Activated CD8-positive, alpha-beta T cell treated with anti-CD3 and anti-CD28 coated beads, Interleukin-2, amount 10 ng/mL, durations not matched to agents 7 days and 5 days (primary cell): ENCODE measurements at places on chromosomes 1 and 21.
A peak's percentile ranks its signal among the peaks of the same experiment; 100 is the strongest.

GRCh38 chr1:174262349-174263241 is 103.3 kb downstream of the RABGAP1L start:
- peak; percentile 32 for DNase-seq

- DNase-seq: no peak
Measured at GRCh38 chr1:18697541-18697940, 66.9 kb downstream of the PAX7 start.

GRCh38 chr1:206066479-206067171 is 13.7 kb downstream of the RHEX start:
- peak; percentile 19 for DNase-seq

DNA sequence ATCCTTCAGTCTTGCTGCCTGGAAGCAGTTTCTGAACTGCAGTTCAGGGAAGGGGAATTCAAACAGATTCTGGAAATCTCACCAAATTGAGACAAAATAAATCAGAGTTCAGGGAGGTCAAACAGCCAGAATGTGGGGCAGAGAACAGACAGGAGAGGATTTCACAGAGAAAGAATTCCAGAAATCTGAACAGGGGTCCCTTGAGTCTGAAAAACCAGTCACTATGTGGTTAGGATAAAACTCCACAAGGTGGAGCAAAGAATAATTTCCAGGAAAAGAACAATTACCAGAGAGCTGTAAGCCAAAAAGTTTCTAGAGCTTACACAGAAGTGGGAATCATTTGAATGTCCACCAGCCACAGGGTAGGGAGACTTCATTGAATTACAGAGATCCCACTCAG is 84.7 kb downstream of the URB2 start:
- no peak for DNase-seq

DNA sequence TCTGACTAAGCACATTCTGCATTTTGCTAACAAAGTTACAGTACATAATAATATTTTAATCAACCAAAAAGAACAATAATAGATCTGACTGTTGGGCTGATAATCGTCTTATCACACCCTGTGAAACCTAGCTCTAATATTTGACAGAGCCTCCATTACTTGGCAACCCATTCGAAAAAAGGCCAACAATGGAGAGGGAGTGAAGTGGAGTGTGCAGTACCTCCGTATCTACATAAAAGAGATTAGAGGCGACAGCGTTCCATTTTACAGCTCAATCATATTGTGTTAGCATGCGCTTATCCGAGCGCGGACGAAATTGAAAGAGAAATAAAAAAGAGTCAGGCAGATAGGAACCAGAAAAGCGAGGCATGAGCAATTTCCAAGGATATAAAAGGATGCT is 137.3 kb upstream of the USH2A start:
- DNase-seq: no peak

GRCh38 chr1:206955476-206956451 is 9.5 kb upstream of the PIGR start:
- DNase-seq: no peak

GRCh38 chr1:177333936-177334595 is 163.3 kb downstream of the BRINP2 start:
- no peak for DNase-seq

DNA sequence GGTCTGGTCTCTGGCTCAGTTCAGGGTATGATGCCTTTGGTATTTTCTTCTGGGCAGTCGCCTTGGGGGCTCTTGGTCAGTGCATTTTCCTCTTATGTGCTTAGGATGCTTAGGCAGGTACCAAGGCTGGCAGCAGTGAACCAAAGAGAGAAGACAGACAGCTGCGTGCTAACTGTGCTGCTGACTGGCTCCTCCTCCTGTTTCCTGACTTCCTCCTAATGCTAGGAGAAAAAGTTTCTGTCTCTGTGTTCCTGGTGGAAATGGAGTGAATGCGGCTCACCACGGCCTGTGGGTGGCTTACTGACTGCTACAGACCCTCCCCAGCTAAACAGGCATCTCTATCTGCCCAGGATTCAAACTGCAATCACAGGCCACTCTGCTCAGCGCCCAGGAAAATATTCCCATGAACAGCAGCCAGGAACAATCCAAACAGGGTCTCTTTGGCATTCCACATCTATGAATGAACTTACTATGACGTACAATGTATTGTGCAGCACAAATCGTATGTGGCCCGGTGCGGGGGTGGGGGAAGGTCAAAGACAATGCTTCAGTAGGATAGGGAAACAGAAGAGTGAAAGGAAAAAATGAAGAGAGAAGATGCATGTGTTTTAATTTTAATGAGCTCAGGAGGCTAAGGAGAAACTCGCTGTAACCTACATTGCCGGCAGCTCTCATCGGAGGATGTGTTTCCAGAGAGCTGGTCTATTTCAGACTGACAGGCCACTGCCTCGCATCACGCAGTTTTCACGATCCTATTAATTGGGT is 2.8 kb downstream of the ABCG1 start:
- DNase-seq: no peak

GRCh38 chr1:76746206-76746605 is 121.1 kb upstream of the ST6GALNAC5 start:
- no peak for DNase-seq

- no peak for DNase-seq
Measured at GRCh38 chr1:204896787-204897469, 26.3 kb downstream of the NFASC start.

- no peak for DNase-seq
Measured at GRCh38 chr1:16628361-16629111, 15.2 kb upstream of the NBPF1 start.

DNA sequence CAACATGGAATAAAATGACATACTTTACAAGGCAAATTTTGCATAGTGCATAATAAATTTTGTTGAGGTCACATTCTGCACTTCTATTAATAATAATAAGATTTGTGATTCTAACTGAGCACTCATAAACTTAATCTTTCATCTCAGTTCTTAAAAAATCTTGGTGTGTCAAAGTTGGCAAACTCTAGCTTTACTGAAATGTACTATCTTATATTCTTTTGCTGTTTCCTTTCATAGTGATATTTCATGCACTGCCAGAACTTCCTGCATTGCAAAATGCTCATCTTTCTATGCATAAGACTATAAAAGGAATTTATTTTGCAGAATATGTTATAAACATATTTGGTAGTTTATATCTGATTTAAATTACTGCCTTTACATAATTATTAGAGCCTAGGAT is 797.6 kb downstream of the ADGRL2 start:
- DNase-seq: no peak

GRCh38 chr21:23111070-23111600 is 2112.9 kb downstream of the NCAM2 start:
- no peak for DNase-seq

DNA sequence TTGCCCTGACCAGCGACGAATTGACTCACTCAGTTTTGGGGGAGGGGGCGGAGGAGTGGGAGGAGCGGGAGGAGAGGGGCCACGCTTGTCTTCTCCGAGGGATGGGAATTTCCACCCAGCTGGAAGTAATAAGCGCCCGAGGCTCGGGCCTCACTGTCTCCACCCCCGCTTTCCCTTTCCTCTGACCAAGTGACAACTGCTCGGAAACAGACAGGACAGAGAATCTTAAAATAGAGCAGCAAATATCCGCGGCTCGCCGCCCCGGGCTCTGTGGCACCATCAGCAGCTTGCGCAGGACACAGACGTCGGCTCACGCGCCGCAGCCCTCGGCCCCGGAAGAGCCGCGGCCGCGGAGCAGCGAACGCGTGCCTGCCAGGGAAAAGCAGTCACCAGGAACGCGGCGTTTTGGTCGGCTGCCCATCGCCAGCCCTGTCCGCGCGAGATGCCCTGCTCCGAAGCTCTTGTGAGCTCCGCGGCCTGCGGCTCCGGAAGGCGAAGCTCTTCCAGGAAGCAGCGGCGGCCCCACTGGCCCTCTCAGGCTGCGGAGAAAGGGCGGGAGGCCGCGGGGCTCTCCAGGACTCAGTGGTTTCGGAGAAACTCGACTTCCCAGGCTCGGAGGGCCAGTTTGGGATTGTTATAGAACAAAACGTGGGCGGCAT is 10.7 kb upstream of the RGS16 start:
- DNase-seq: peak; percentile 52

- DNase-seq: no peak
Measured at GRCh38 chr1:201750934-201751333, 78.0 kb upstream of the IPO9 start.

DNA sequence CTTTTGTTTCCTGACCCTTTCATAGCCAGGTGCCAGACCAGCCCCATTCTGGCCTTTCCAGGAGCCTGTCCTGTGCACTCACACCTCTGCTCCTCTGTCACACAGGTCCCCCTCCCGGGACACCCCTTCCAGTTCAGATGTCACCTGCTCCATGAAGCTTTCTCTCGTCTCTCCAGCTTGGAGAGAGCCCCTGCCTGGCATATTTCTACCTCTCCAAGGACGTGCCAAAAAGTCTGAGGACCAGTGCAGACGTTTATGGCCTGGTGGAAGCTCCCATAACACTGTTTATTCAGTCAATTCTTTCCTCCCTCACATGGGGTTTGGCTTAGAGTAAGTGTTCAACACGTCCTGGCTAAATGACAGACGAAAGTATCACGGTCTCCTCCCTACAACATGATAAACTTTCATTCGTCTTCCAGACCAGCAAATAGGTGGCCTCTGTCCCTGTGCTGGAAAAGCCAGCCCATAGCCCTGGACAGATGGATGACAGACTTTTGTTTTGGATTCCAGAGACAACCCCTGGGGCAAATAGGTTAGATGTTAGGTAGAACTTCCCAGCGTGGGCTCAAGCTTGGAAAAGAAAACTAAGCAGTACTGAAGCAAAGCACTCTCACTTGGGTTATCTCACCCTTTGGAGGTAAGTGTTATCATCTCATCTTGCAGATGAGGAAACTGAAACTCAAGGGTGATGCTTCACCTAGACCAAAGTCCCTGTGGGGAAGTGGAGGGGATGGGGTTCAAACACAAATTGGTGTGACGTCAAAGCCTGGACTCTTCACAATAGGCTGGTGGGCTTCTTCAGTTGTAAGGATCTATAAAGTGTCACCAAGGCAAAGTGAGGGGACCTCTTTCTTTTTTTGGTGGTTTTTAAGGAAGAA is 52.9 kb upstream of the ECE1 start:
- peak; percentile 74 for DNase-seq

GRCh38 chr1:206732992-206733391 is 37.6 kb upstream of the IL19 start:
- DNase-seq: no peak

DNA sequence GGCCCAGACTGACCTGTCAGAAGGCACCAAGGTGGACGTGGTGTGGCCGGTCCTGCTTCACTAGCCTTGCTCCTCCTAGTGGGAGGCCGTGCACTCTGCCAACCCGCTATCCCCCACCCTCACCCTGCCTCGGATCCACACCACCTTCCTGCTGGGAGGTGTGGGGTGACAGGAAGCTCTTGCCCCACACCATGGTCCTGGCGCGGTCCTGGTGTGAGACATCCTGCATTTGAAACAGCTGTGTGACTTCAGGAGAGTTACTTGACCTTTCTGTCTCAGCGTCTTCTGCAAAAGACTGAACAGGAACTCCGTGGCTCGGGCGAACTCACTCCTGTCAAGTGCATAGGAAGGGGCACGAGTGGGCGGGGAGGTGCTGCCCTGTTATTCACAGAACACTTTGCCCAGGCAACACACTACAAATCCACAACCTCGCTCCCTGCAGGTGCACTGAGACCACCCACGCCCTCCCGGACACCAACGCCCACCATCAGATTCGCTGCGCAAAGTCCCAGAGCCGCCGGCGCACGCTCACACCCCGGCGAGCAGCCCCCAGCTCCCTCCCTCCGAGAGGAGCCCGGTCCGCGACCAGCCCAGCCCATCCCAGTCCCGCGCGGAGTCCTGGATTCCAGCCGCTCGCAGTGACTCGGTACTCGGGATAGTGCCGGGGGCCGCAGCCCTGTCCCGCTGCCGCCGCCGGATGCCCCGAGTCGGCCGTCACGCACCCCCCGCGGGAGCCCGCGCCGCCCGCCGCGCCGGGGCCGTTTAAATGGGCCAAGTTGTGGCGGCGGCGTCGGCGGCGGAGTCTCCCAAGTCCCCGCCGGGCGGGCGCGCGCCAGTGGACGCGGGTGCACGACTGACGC is at the start of gene SAMD11:
Gene SAMD11 (plus strand): TSS at position 793 of the 860 bp plus-strand sequence. CDS start 509 bp downstream, outside the sequence.
- peak; percentile 45 for DNase-seq

DNA sequence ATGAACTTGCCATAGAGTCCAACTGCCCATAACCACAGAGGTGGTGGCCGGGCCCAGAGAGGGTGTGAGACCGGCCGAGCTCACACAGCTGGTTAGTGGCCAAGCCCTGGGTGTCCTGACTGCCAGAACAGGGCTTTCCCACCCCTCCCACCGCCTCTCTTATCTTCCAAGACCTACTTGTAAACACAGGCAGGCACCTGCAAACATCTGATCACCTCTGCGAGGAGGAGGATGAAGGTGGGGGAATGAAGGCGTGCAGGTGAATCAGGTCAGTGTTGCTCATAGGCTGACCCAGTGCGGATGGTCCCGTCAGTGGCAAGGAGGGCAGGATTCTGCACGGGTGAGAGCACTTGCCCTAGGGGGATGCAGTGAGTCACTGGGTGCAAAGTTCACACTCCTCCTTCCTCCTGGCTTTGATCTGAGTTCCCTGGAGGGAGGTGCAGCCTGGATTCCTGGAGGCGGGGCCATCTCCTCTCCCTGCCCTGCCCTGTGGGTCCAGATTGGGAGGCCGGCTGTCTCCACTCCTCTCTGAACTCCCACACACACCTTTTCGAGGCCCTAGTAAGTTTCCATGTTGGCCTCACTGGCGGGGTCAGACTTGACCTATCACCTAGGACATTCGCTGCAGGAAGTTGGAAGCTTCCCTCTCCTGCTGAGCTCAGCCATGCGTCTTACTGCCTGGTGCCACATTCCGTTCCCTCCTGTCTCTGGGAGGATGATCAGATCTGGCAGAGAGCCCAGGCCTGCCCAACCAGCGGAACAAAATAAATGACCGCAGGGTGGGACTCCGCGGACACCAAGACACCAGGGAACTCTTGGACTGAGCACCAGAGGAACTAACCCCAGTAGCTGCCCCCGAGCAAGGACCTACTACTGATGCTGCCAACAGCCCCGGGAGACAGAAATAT is 7.3 kb downstream of the UQCRHL start:
- DNase-seq: no peak

DNA sequence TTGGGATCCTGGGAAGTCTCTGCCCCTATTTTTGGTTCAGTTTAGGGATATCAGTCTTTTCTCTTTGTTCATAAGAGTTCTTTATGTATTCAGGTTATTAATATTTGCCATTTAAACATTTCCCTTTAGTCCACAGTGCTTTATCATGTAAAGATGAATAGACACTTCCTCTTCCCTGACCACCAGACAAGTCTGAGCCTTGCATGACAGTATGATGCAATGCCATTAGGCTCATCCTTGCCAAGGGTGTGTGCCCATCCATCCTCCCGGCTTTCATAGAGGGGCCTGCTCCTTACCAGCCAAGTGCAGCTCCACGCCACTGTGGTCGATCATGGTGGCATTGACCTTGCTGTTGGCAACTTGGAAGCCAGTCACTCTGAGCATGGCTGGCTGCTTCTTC is 52.1 kb downstream of the ZSCAN20 start:
- no peak for DNase-seq

- DNase-seq: no peak
Measured at GRCh38 chr1:17663646-17664045, 91.5 kb upstream of the ACTL8 start.

DNA sequence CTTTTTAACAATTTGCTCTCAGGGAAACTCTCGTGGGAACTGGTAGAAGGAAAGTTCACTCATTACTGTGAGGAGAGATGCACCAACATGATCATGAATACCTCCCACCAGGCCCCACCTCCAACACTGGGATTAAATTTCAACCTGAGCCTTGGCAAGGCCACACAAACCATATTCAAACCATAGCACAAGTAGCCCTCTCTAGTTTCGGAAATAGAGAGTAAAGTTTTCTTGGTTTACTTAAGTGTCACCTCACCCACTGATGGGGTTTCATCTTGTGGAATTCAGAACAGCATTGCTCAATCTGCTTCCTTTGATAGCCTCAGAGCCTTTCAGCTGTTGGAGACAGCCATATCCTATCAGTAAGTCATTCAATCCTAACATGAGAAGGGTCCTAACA is 25.5 kb upstream of the CCSAP start:
- DNase-seq: no peak
